ENCODE measurements at places on chromosomes 7 and 10.
A peak's percentile ranks its signal among the peaks of the same experiment; 100 is the strongest.

- no peak for DNase-seq
Observed at GRCh38 chr10:22436526-22436892, 91.2 kb downstream of the SPAG6 start.

- no peak for DNase-seq
Observed at GRCh38 chr7:155874411-155874810, 62.1 kb upstream of the SHH start.

DNA sequence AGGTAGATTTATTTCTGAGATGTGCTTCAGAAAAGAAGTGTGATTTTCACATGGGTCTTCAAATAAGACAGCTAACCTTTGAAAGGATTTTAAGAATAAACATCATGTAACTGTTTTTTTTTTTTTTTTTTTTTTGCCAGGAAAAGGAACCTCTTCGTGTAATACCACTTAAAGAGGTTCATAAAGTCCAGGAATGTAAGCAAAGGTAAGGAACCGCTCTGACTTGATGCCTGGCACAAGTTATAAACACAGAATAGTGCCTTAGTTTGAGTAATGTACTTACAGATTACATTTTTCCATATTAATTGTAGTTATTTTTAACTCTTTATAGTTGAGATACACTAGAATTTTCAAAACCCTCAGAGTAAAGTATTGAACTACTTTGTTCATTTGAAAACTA, 30.4 kb upstream of the ARMS2 start:
- DNase-seq: no peak

DNA sequence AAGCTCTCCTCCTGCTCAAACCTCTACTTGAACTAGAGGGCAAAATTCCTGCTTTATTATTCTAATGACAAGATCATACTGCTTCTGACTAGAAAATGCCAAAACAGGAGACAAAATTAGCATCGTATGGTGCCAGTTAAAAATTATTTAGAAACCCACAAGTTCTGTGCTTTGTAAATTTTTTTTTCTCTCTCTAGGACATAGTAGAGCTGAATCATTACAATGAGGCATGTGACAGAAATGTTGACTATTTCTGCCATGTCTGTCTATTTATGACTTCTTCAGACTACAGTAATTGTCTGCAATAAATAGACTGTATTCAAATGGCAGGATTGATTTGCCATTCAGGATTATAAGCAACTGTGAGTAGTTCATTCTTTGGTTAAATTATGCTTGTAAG, 335.8 kb downstream of the PRPF18 start:
- no peak for DNase-seq

- DNase-seq: no peak
Observed at GRCh38 chr10:43610636-43611035, 4.4 kb downstream of the ZNF485 start.

DNA sequence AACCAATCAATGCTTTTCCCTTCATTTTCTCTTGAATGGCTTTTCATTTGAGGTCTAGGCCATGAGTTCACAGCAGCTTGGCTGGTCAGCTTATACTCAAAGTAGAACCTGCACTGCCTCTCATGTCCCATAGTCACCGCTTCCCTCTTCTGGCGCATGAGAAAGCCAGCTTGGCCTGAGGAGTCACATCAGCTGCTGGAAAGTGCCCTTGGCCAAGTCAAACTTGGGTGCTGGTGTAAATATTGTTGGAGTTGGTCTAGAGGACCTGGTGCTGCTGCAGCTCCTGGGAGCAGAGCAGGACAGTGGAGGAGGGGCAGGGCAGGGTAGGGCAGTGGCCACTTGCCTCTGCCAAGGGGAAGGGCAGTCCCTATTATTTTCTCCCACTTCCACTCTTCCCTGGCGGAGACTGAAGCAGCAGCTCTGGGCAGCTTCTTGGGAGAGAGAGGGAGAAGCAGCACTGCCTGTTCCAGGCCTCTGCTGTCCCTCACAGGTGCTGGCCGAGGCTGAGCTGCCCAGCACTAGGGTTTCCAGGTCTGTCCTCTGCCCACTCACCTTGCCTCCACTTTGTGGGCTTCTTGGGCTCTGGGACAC, 12.8 kb downstream of the UBE2D4 start:
- no peak for DNase-seq

- no peak for DNase-seq
Observed at GRCh38 chr7:75064291-75064690, 9.3 kb downstream of the RCC1L start.

GRCh38 chr10:90775351-90776028, 82.3 kb downstream of the HTR7 start:
- no peak for DNase-seq

GRCh38 chr10:23364378-23364777, 19.8 kb upstream of the C10orf67 start:
- no peak for DNase-seq

GRCh38 chr7:73901823-73902597, 41.1 kb downstream of the TMEM270 start:
- no peak for DNase-seq

GRCh38 chr10:17905491-17905890, 46.2 kb upstream of the SLC39A12 start:
- DNase-seq: no peak

DNA sequence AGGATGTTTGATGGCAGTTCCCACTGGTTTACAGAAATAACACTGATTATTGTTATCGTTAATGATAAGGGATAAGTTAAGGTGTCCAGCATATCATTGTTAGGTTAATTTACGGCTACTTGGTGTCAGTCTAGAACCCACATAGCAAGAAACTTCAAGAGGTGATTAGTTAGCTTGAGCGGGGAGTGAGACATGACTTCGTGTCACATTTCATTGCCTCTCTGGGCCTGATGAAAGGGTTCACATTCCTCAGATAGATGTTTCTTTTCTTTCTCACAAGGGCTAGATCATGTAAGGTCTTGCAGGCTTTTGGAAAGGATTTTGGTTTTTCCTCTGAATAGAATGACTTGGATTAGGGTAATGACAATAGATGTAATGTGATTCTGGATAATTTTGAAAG, 26.7 kb downstream of the WAC start:
- no peak for DNase-seq

DNA sequence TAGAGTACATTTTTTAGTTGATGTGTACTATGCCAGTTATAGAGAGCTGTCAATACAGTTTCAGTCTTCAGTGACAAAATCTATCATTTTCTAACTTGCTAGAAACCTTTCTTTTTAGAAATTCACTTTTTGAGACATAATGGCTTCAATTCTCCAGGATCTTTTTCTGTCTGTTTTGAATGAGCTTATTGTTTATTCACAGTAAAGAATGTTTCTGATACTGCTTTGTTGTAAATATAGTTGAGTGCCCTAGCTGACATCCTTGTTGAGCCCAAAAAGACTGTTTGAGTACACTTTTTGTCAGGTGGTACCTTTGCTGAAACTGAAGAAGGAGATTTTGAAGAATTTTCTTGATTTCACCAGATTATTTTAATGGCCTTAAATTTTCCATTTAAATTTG, 139.9 kb downstream of the PPP1R9A start:
- DNase-seq: no peak

DNA sequence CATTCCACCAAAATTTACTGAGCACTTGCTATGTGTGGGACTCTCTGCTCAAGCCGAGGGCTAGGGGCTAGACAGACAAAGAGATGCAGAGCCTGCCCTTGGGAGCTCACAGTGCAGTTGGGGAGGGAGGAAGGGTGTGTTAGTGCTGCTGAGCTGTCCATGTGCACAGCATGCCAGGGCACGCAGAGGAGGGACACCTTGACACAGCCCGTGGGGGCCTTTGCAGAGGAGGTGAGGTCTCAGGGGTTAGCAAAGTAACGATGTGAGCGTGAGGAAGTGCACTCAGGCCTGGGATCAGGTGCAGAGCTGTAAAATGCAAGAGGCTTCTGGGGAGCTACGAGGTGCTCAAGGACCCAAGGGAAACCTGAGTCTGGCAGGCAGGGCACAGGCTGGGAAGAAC, 16.3 kb downstream of the PRKCQ start:
- DNase-seq: no peak

DNA sequence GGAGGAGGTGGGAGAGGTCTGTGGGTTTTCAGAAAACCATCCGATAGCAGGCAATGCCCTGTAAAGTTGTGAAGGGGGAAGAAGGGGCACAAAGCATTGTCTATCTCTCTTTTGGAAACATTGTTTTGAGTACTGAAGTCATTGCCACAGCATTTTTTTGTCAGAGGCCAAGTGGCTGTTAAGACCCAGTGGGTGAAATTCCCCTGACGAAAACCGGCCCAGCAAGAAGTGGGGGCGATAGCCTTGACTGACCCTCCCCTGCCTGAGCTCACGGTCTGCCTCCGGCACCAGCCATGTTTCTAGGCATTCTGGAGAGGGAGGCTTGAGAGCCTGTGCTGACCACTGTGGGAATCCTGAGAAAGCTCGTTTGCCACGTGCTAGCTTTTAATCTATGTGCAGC, 144.7 kb downstream of the RPS24 start:
- DNase-seq: no peak

GRCh38 chr10:126423732-126424491, 35.6 kb upstream of the ADAM12 start:
- DNase-seq: no peak

DNA sequence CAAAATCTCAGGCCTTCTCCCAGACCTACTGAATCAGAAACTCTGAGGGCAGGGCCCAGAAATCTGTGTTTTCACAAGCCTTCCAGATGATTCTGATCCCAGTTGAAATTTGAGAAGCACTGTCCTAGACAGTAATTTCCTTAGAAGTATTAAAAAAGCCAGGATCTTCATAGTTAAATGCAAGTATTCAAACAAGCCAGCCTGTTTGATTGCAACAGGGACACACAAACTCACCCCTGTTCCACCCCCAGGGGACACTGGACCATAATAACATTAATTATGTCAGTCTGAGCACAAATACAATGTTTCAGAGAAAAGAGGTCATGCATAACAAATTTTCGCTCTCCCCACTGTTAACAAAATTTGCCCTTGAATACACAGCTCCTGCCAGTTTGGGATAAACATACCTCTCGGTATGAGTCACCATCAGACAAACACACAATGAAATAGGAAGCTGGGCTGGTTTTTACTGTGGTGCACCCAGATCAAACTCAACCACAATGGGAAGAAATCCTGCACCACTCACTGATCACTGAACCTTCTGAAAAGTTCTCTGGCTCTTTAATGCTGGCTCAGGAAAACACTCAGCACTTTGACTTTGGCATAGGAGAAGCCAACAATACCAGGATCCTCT, 34.3 kb downstream of the ABLIM1 start:
- DNase-seq: peak; percentile 31

DNA sequence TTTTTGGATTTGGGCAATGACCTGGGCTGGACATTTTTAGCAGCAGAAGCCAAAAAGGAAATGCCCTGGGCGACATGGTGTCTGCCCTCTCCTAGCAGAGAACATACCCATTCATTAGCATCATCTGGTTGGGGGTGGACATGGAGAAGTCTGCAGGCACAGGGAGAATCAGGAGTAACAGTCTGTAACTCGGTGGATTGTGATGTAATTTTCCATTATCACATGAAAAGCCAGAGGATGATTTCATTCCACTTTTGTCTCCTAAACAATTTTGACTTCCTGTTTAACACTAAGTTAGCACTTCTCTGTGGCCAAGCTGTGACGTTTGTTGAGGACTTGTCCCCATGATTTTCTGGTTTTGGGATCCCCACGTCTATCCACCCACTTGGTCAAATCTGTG, 153.8 kb upstream of the HABP2 start:
- DNase-seq: no peak

DNA sequence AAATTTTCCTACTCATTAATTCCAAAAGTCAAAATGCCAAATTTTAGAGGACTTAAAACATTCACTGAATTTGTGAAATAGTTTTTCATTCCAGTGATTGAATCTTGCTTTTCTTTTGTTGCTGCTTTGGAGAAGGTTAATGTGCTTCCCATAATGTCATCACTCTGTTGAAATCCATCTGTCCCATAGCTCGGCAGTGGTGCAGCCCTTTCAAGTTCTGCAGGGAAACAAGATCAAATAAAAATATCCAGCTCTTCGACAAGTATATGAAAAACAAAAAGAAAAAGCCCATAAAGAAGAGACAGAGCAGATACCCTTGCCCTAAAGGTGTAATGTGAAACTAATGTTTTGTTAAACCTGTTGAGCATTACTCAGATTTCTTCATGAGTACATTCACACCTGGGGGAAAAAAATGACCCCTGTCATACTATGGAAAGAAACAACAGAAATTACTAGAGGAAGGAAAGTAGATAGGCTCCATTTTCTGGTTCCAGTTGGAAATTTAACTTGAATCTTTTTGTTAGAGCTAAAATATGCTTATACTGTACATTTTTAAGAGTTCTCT, 35.1 kb downstream of the AGR3 start:
- DNase-seq: no peak

DNA sequence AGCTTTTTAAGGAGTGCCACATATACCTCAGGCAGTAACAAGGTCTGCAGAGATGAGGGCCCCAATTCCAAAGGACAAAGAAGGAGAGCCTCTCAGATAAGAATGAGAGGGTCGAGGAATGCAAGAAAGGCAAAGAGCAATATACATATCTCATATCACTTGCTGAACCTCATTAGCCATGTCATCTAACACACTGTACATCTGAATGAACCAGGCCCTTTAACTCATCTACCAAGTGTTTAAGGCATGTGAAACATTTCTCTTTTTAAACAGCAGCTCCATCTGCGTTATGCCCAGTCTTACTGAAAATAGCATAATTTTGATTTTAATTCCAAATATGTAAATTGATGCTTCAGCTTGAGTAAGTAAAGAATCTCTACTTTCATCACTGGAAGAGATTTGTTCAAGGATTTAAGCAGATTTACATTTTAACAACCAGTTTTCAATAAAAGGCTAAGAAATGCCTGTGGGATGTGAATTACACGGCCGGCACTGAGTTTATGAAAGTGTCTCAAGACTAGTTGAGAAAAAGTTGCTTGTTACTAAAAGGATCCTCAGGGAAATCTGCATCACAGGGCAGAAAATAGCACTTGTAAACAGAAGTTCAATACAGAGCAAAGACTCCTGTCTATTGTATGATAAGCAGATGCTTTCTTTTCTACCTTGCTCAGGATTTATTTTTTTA, 123.8 kb upstream of the SLC26A5 start:
- no peak for DNase-seq

DNA sequence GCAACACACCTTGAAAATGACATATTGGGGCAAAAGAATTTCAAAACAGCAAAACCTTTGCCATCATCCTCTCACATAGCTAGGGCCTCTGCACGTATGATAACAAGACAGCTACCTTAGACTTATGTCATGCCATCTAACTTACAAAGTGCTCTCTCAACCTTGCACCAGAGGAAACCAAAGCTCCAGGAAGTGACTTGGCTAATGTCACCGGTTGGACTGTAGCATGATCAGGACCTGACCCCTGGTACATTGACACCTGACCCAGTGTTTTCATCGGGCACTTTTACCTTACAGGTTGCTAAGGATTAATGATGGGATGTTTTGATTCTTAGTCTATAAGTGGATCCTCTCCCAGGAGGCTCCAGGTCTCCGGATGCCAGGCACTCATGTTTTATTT, 529.8 kb upstream of the GALNT17 start:
- no peak for DNase-seq

GRCh38 chr10:93807371-93807770, 49.6 kb downstream of the LGI1 start:
- no peak for DNase-seq

DNA sequence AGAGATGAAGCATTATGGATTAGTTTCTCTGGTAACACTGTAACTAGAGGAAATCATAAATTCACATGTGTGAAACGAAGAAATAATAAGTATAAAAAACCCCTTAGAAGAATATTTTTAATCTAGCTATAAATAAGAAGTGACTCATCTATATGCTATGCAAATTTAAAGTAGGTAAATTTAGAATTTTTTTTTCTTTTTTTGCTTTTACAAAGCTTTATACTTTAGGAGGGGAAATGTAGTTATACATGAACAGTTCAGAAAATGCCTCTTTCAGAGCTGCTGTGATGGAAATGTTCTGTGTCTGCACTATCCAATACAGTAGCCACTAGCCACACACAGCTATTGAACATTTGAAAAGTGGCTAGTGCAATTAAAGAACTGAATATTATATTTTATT, 87.3 kb downstream of the REEP3 start:
- DNase-seq: no peak
